ENCODE measurements at places on chromosomes 7 and 10.

DNA sequence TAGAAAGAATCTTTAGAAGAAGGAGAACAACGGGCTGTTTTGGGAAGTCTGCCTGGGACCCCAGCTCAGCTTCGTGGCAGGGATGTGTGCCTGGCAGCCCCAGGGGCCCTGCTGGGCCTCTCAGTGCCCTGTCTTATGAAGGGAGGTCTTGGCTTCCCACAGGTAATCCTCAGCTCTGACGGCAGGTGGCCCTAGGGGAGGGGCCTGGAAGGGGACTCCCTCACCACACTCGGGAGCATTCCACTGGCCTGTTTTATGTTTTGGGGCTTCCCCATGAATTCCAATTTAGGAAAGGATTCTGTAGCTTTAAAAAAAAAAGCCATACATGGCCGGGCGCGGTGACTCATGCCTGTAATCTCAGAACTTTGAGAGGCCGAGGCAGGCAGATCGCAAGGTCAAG lies 3.0 kb upstream of the DMBT1 start:
- no peak for DNase-seq

GRCh38 chr10:120969219-120969645 lies 118.1 kb downstream of the WDR11 start:
- no peak for DNase-seq

GRCh38 chr10:21100190-21100589 lies 203.1 kb upstream of the NEBL start:
- no peak for DNase-seq

DNA sequence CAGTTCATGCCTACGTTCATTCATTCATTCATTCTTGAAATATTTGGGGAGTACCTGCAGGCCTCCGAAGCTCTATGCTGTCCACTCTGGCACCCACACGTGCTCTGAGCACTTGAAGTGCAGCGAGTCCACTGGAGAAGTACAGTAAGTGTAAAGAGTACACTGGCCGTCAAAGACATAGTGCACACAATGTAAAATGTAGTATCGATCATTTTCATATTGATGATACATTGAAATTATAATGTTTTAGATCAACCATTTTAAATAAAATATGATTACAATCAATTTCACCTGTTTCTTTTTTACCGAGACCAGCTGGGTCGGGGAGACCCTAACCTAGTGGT lies 37.0 kb upstream of the PURB start:
- no peak for DNase-seq

- DNase-seq, result no peak
These were observed 334.5 kb downstream of the SORCS1 start for GRCh38 chr10:106830006-106830405.

DNA sequence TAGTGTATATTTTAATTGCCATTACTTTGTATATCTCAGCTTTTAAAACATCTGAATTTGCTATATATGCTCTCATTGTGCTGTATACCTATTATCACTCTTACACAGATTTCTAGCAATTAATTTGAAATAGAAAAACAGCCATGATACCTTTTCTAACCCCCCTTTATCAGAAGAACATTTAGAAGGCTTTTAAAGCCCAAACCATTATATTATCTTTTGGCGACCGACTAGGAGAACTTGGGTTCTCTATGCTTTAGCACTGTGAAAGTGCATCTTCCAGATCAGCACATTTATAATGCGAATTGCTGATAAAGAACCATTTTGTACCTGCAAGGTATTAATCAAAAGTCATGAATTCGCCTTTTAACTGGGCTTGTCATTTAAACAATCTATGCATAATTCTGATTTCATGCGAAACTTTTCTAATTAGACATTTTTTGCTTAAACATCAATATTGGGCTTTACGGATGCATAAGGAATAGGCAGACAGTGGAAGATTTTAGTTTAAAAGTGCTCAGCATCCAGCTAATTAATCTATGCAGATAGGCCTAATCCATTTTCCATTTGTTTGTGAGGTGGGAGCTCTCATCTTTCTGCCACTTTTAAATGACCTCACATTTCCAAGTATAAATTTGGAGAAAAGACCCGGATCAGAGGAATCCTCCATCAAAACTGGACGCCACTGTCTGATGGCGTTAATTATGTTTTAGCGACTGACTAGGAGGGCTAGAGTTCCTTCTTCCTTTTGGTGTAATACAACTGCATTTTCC lies 1.2 kb upstream of the MLLT10 start:
- DNase-seq, result no peak

DNA sequence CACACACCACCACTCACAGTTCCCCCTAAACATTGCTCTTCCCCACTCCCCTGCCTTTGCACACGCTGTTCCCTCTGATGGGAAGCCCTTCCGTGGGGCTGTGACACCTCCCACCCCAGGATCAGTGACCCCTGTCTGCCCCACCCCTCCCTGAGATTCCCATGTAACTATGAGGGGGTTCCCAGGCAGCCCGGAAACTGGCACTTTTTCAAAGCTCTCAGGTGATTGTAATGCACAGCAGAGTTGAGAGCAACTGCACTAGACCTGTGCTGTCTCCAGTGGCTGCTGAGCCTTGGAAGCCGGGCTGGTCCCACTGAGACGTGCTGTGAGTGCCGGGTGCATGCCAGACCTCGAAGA lies 29.8 kb downstream of the GPRIN2 start:
- no peak for DNase-seq

GRCh38 chr10:78924319-78925003 lies 144.3 kb upstream of the ZMIZ1 start:
- DNase-seq, result no peak

DNA sequence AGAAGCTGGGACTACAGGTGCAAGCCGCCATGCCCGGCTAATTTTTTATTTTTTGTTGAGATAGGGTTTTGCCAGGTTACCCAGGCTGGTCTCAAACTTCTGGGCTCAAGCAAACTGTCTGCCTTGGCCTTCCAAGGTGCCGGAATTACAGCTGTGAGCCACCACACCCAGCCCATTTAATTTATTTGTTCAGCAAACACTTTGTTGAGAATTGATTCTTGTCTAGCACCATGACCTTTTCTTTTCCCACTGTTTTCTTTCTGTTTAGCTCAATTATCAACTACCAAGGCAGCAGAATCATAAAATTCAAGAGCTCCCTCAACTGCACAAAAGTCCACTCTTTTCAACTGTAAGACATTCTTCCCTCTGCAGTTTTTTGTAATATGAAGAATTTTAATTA lies 47.8 kb upstream of the PARD3 start:
- no peak for DNase-seq

DNA sequence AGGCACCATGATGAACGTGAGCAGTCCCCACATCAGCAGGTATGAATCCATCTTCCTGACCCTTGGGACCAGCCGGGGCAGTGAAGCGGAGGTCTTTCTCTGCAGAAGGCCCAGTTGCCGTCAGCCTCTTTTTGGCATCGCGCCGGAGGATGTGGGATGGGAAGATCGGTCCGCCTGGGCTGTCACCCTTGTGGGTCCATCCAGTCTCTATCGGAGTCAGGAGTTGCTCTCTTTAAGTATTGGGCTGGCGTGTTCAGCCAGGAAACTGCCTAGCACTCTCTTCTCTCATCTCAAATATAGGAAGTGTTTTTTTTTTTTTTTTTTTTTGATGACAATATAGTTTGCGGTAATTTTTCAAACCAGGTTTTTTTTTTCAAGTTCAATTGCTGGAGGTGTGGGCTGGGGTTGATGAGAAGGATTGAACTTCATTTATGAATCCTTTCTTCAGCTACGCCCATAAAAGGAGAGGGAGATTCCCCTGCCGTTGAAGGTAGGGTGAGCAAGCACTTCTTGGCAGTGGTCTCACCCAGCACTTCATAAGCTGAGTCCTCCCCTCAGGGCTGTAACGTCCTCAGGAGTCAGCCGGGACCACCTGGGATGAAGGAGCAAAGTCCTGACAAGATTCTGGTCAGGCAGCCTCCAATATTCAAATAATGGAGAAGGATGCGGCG lies at the start of gene IL2RA:
Gene IL2RA, minus strand, starts transcription at position 267 of the 671 bp plus-strand sequence. Its CDS starts 216 bp downstream, at position 51.
- DNase-seq, result no peak

DNA sequence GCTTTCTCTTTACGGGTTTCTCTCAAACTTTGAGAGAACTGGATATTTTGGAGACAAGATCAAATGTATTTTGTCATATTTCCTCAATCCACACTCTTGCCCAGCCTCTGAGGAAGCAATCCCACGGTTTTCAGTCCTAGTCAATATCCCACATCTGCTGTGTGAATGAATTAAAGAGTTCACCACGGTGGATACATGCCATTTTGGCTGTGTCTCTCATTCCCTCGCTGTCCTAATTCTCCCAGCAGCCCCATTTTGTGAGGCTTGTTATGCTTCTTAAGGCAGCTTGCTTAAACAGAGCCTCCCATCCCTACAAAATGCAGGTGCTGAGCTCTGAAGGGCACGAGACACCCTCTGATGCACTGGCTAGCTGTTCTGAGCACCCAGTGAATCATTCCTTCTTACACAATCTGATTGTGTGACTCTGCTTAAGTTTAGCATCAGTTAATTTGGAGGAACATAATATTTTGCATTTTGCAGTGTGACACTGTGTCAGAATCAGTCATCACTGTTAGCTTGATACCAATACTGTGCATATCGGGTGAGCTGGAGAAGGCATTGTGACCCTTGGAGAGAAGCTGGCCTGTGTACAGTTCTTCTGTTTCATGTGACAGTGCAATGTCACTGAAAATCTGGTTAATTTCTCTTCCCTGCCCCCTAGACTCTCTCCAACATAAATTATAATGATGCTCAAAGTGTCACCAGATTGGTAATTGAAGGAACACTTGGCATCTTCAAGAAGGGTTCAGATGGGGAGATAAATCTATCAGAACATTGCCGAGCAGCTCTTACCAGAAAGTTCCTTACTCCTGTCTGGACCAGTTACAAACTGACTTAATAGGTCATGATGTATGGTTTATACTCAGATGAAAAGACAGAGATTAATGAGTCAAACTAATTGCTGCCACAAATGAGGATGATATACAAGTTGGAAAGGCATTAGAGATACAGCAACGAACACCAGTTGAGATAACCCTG lies 103.7 kb upstream of the AOAH start:
- no peak for DNase-seq

- DNase-seq, result no peak
These were observed 500.4 kb downstream of the GFRA1 start for GRCh38 chr10:115772606-115773005.

DNA sequence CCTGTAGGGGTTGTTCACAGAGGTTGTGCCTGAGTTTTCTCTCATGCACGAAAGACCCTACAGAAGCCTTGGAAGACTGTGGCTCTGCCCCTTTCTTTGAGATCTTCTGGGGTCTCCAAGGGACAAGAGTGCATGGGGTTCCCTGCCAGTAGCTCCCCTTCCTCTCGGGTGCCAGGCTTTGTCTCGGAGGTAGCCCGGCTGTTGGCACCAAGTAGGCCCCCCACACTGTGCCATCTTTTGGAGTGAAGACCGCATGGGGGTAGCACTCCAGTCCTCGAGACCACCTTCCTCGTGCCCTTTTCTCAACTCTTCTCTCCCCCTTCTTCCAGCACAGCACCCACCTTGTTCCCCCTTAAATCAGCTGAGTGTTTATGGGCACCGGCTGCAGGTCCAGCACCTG lies 41.6 kb downstream of the OAT start:
- DNase-seq, result no peak
